NCI-H774 (cell line): ENCODE measurements at places on chromosomes 2 and 18.

- no peak for DNase-seq
Observed at GRCh38 chr18:41767960-41768359, 187.1 kb upstream of the PIK3C3 start.

- no peak for DNase-seq
Observed at GRCh38 chr2:8327371-8328100, 354.3 kb upstream of the ID2 start.

GRCh38 chr2:71073475-71073874, 5.0 kb downstream of the NAGK start:
- DNase-seq = no peak

DNA sequence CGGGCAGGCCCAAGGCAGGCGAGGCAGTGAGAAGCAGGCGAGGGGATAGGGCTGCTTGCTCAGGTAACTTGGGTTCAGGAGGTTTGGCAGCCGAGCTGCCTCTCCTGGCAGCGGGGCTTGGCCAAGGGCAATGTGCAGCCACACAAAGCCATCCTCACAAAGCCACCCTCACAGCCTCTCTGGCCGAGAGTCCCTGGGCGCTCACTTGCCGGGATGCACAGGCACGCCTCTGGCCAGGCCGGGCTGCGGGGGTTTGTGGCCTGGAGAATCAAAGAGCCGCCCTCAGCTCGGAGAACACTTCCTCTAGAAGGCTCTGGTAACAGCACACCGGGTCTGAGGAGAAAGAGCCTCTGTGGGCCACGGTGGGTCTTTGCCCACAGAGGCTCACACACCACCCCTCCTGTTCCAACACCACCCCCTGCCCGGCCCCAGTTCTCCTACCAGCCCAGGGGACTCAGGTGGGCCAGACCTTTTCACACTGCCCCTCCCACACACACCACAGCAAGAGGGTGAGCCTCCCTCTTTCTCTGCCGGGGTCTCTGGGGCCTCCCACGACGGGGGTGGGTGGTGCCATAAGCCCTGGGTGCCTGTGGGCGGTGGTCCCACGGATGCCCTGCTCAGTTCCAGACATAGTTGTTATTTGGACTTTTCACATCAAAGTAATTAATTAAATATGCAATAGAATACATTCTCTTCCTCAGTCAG, 186.9 kb downstream of the ZFP36L2 start:
- no peak for DNase-seq

- no peak for DNase-seq
Observed at GRCh38 chr2:96470636-96471035, 34.5 kb downstream of the NEURL3 start.

DNA sequence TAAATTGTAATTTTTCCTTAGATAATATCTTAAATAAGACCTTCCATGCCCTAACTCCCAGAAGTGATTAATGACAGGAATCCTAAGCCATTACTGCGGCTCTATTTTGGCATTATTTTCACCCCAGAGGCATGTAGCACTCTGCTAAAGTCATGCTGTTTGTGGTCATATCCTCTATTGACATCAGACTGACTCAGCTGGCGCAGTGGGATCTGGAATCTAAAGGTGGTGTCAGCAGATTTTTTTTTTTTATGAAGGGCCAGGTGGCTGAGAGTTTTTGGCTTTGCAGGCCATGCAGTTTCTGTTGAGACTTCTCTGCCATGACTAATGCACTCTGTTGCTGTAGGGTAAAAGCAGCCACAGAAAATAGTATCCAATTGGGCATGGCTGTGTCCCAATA, 64.1 kb upstream of the ACVR1C start:
- no peak for DNase-seq

- DNase-seq = no peak
Observed at GRCh38 chr2:191115391-191115790, 35.4 kb downstream of the STAT4 start.

DNA sequence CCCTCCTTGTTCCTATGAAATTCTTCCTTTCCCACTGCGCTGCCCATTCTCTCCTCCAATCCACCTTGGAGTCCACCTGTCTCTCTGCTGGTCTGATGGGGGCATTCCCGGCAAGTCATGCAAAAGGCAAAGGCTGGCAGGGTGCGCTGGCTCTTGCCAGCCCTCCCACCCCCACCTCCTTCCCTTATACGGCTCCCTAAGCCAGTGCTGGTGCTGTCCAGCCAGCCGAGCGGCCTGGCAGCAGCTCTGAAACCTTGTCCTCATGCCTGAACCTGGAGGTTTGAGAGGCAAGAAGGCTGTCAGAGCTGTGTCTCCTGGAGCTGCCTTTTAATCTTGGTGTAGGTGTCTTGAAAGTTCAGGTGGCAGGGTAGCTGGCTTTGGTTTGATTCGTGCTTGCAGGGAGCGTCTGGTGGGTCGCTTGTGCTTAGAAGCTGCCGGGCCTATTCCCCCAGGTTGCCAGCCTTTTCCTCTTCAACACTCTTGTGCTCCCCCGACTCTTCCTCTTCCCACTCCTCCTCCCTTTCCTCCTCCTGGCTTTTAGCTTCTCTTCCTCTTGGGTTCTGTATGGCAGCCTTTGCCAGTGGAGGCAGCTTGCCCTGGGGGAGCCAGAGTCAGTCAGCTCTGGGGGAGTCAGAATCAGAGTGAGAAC, 748 bp downstream of the LIPG start:
- DNase-seq = no peak

DNA sequence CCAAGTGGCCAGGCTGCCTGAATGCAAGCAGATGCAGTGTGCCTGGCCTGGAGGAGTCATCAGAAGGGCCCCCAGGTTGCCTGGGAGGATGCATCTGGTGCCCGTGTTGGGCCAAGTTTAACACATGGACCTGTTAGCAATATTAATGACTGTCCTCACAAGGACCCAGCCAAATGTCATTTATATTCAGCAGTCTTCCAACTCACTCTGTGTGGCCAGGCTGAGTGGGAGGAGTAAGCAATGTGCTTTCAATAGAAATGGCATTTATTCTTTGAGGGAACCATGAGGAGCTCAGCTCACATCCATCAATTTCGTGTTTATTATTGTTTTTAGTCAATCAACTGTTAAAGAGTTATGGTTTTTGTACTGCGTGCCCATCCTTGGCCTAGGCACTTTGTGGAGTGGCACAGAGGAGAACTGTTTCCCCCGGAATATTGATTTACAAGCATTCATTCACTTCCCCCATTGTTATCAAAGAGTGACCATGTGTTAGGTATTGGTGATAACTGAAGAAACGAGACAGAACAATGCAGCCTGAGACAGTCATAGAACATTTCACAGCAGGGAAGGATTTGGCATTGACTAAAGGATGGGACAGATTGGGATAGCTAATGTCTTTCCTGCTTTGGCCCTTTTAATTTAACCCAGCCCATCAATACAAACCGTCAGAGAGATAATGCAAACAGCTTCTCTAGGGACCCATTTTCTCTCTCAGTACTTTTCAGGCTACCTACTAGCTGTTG, 725.2 kb downstream of the TSN start:
- DNase-seq = no peak

GRCh38 chr2:20823917-20824316, 1.0 kb upstream of the LDAH start:
- DNase-seq = no peak

DNA sequence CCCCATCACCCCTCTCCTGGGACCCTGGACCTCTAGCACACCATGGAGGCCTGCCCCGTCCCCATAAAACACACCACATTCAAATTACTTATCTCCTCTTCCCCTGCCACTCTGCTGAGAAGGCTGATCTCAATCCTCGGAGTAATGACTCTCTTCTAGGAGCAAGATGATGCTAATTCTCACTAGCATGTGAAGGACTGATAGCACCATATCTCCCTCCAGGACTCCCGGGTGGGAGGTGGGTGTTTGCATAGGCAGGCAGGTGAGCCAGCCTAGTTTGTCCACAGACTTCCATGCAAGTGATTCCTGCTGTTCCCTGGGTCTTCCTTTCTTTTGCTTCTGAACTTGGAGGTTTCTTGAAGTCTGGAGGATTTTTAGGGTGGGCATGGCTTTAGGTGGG, 40.5 kb downstream of the HPCAL1 start:
- no peak for DNase-seq

GRCh38 chr2:36526226-36526625, 71.7 kb downstream of the FEZ2 start:
- DNase-seq = no peak

GRCh38 chr2:124797049-124797448, 772.0 kb downstream of the CNTNAP5 start:
- DNase-seq = no peak

- DNase-seq = no peak
Observed at GRCh38 chr2:197850882-197851450, 46.6 kb downstream of the PLCL1 start.

- DNase-seq = peak; percentile 66
Observed at GRCh38 chr2:151927501-151928221, 99.4 kb upstream of the ARL5A start.

DNA sequence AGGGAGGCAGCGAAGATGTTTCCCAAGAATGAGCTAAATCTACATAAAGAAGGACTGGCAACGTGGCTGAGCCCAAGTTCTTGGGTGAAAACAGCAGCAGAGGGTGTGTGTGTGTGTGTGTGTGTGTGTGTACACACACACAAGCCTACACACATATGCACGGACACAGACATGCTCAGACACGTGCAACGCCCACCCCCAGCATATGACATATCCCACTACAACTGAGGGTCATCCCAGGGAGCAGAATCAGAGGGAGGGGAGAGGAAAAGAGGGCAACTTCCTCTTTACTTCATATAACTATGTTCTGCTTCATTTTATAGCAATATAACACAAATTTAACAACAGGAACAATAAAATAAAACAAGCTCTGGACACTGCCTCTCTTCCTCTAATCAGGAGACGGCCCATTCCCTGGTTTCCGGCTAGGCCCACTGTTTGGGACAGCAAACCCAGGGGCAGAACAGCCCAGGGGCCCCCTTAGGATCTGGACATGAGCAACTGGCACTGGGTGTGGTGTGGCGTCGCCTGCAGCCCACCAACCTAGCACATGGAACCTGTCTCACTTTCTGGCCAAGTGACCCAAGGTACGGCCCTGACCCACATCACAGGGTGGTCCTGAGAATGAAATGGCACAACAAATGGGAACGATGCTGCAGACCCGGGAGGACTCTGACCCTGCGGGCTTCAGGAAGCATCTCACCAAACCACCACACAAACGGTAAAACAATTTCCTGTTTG, 25.0 kb downstream of the FAM178B start:
- no peak for DNase-seq

DNA sequence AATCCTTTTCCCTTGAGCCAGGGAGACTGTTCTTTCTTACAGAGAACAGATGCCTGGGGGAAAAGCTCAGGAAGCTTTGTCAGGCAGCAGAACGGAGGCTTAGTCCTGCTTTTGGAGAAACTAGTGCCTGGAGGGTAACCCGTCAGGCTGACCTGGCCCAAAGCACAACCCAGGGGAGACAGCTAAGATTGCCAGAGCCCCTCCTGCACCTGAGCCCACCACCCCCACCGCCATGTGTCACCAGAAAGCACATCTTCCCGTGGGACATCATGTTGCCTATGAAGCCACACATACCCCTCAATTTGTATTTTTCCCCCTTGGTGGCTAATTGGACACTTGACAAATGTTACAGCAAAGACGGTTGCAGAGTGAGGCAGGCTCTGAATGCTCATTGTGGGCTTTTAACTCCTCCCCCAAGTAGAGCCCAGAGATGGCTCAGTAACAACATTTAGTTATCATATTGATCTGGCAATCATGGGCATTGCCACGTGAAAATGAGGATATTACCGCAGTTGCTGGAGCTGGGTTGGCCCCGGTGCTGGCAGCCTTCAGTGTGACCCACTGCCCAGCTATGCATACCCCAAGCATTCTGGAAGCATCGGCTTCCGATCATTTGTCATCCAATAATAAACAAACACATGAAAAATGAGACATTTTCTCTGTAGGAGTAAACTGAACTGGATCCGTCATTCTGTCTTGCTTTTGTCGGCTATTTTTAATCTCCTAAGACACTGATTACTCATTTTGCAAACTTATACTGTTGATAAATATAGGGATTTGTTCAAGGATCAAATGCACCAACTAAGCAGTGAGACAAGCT, 229.5 kb downstream of the ATAD2B start:
- DNase-seq = no peak

- no peak for DNase-seq
Observed at GRCh38 chr2:71721362-71721665, 268.0 kb downstream of the DYSF start.
